ENCODE measurements at places on chromosomes 16 and 17.
A peak's percentile ranks its signal among the peaks of the same experiment; 100 is the strongest.

GRCh38 chr16:4372001-4372577 is 441 bp downstream of the VASN start:
- no peak for DNase-seq

DNA sequence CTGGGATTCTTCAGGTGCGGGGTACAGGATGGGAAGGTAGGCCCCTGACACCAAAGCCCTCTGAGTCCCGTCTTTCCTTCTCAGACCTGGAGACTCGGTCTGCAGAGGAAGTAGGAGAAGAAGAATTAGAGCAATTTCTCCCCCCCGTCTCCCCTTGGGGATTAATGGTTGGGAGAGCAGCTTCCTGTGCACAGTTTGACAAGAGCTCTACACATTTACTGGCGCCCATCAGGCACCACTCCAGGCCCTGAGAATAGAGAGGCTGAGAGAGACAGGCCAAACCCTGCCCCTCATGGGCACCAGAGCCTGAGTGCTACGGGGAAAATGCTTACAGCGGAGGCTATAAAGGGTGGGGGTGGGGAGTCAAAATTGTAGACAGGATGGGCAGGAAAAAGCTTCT is 3.5 kb upstream of the C16orf74 start:
- no peak for DNase-seq

DNA sequence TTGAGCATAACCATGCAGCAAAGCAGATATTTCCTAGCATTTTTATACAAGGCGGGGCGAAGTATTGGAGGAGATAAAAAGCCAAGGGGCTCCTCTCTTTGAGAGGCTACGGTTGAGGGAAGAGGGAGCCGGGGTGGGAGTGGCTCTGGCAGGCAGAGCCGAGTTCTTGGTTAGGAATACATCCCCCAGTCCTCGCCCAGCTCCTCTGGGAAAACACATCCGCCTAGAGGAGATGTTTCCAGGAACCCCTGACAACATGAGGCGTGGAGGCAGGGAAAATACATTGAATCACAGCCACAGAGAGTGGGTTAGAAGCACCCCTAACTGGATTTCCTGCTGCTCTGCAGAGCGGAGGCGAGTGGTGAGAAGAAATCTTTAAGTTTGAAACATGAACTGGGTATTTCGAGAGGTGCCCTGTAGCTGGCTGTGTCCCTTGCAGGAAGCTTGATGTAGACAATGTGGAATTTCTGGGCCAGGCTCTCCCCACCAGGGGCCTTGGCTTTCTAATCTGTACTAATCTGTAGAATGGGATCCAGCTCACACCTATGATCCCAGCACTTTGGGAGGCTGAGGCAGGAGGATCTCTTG is 27.3 kb downstream of the TTYH2 start:
- DNase-seq = no peak

DNA sequence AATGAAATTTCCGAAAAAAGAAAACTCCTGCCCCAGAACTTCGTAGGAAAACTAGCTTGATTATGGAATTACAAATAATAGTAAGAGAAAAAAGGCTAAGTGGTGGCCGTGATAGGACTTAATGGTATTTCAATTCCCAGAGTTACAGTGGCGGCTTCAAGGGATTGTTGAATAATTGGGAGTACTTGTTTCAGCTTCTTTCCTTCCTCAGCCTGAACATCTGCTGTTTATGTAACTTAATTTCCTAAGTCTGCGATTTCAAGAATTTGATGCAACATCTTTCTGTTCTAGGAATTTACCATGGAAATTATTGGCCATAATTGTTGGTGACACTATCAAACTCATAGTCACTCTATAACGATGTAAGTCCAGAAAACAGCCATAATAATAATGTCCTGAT is 684 bp upstream of the APPBP2 start:
- no peak for DNase-seq

- no peak for DNase-seq
Observed at GRCh38 chr17:12316021-12316420, 295.3 kb downstream of the MAP2K4 start.

DNA sequence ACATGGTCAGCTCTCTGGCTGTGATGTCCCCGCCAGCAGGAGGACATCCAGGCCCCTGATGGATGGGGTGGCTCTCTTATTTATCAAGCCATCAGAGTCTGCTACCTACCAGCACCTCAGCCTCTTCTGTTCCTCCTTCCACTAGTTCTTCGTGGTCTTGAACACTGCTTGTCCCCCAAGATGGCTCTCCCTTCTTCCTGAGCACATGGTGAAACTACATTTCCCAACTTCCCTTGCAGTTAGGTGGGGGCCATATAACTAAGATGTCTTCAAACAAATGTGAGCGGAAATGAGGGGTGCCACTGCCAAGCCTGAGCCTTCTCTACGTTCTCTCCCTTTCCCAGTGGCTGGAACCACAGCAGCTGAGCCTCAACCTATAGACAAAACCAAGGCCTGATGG is 29.8 kb upstream of the CCDC182 start:
- DNase-seq = no peak

- DNase-seq = no peak
Observed at GRCh38 chr17:74843352-74843627, 16.4 kb downstream of the GRIN2C start.

GRCh38 chr17:35377068-35377467 is 3.6 kb upstream of the SLFN11 start:
- DNase-seq = no peak

- DNase-seq = peak; percentile 49
Observed at GRCh38 chr17:57009737-57010445, 32.0 kb downstream of the SCPEP1 start.

DNA sequence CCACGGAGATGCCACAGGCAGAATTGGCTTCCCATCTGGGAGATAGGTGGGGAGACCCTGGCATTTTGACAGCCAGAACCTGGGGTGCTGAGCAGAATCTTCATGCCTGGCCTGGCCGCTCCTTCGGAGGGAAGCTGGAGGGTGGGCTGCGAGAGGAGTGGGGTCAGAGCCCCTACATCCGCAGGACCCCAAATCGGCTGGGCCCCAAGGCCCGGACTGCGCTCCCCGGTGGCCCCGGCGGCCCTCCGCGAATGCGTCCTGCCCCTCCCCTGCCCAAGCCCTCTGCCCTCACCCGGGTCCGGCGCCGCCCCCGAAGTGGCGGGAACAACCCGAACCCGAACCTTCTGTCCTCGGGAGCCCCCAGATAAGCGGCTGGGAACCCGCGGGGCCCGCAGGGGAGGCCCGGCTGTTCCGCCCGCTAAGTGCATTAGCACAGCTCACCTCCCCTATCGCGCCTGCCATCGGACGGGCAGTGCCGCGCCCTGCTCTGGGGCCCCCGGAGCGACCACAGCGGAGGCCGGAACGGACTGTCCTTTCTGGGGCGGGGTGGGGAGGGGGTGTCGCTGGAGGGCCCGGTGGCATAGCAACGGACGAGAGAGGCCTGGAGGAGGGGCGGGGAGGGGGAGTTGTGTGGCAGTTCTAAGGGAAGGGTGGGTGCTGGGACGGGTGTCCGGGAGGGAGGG is 850 bp upstream of the PNMT start:
- no peak for DNase-seq

DNA sequence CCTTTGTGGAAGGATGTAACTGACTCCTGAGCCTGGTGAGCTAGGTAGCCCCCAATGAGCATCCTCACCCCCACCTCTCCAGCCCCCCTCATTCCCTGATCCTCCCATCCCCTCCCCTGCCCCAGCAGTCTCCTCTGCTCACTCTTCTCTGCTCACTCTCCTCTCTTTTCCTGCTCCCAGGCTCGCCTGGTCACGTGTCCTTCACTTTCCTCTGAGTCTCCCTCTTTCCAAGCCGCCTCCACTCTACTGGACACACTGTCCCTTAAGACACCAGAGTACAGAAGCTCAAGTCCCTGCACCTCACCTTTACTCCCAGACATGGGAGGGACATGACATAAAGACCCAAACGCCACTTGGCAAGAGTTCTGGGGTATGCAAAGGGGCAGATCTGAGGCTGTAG is 76.3 kb upstream of the RBL2 start:
- DNase-seq = no peak

DNA sequence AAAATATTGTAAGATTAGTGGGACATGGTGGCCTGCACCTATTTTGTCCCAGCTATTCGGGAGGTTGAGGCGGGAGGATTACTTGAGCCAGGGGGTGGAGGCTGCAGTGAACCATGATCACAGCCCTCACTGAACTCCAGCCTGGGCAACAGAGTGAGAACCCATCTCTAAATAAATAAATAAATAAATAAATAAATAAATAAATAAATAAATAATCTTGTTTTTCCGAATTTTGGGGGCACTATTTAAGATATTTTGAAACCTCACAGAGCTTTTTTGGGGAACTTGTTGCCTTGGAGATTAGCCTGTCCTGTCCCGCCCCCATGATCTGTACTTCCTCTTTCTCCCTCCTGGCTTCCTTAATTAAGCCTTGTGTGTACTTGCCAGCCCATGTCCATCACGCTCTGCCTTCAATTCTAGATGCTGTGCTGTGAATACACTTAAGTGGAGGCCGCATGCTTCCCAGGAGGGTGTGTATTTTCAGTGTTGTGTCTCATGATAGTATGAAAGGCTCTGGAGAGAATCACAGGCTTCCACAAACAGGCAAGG is 4.4 kb downstream of the LGALS9 start:
- DNase-seq = no peak

- no peak for DNase-seq
Observed at GRCh38 chr17:82921426-82921825, 81.6 kb upstream of the ZNF750 start.

DNA sequence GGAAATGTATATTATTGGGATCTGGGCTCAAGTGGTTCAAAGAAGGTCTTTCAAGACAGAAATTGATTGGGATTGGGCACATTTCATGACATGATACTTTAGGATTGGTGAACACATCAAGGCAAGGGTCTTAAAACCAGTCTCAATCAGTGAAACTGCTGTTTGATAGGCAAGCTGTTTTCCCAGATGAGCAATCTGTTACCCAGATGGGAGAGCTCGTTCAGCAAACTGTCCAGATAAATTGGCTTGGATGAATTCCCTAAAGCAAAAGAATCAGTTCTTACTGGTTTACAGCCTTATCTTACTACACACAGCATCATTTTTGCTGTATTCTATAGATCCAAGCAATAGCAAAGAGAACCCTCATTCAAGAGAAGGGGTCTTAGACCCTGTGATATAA is 31.0 kb upstream of the CNEP1R1 start:
- DNase-seq = no peak

GRCh38 chr17:56842577-56842976 is 8.6 kb downstream of the DGKE start:
- no peak for DNase-seq

DNA sequence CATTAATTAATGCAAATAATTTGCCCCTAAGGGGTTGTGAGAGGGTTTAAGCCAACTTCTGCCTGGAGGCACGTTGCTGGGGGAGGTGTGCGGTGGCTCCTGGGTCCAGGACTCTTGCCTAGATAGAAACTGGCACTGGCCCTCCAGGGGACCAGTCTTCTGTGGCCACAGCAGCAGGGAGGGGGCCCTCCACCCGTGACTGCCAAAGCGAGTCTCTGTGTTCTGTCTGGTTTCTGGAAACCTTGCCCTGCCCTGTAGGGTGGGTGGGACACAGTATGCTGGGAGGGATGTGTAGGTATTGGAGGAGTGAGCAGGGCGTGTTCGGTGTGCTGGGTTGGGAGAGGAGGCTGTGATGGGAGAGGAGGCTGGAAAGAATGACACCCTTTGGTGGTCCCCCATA is 78.8 kb downstream of the TBC1D16 start:
- no peak for DNase-seq

- no peak for DNase-seq
Observed at GRCh38 chr17:58305626-58306025, 23.0 kb downstream of the TSPOAP1 start.

GRCh38 chr17:79808763-79809529 is 12.1 kb upstream of the CBX8 start:
- DNase-seq = peak; percentile 42

DNA sequence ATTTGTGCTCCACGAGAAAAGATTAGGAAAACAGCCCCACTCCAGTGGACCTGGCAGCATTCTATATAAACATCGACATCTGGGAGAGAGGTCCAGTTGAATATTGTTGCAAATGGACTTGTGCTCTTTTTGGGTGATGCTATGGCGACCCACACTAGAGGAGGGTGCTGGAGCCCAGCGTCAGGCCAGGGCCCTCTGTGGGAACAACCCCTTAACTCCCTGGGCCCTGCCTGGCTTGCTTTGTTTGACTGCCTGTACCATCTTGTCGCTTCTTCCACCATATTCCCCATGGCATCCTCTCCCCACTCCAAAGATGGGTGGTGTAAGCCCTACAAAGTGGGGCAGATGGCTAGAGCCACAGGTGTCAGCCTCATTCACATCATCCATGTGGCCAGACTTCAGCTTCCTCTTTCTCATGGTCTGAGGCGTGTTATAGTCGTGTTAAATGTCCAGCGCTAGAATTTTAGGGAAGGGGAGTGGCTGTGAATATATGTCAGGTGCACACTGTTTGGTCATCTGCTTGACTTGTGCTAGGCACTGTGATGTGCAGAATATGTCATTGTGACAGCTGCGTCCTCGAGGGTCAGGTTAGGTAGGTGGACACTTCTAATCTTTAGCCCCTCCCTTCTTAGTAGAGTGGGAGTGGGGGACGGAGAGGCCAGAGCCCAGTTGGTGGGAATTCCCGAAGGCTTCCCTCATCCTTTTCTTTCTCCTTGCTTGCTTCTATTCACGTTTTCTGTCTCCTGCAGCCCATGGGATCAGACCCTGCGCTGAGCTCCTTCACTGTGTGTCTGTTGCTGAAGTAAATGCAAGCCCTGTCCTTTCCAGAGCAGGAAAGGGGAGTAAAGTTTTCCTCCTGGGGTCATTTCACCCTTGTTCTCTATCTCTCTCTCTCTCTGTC is 49.8 kb downstream of the MPRIP start:
- DNase-seq = no peak

GRCh38 chr17:29162082-29162908 is 17.9 kb downstream of the MYO18A start:
- no peak for DNase-seq

GRCh38 chr17:47279062-47279801 is 25.6 kb downstream of the ITGB3 start:
- no peak for DNase-seq

- no peak for DNase-seq
Observed at GRCh38 chr16:88844419-88845036, 12.2 kb downstream of the GALNS start.

DNA sequence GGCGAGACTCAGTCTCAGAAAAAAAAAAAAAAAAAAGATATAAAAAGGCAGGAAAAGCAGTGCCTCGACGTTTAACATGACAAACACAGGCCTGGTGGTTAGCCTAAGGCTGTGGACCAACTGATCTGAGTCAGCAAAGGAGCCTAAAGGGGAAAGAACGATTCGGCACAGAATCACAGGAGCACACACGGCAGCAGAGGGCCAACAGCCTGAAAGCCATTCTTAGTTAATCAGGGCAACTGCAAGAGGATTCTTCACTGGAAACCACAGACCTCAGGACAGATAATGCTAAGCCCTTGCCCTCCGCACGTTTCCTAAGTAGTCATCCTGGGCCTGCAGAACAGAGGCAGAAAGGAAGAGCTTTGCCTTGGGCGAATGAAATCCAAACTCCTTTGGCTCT is 14.7 kb downstream of the TMEM11 start:
- no peak for DNase-seq

- DNase-seq = no peak
Observed at GRCh38 chr17:14336418-14336817, 35.5 kb downstream of the HS3ST3B1 start.

- DNase-seq = peak; percentile 36
Observed at GRCh38 chr16:29664091-29664921, 1.3 kb downstream of the SPN start.
